Pulmonary artery endothelial cell (primary cell): ENCODE measurements at places on chromosomes 5 and 9.

DNA sequence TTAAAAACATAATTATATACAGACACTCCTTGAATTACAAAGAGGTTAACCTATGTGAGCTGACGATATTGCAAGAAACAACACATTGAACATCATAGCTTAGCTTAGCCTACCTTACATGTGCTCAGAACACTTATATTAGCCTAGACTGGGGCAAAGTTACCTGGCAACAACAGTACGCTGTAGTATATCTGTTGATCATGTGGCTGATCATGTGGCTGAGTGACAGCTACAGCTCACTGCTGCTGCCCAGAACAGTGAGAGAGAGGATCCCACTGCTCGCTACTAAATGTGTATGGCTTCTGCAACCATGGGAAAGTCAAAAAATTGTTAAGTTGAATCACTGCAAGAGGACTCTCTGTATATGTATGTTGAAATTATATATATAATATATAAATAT, 169.9 kb downstream of the CDH9 start:
- no peak for DNase-seq

DNA sequence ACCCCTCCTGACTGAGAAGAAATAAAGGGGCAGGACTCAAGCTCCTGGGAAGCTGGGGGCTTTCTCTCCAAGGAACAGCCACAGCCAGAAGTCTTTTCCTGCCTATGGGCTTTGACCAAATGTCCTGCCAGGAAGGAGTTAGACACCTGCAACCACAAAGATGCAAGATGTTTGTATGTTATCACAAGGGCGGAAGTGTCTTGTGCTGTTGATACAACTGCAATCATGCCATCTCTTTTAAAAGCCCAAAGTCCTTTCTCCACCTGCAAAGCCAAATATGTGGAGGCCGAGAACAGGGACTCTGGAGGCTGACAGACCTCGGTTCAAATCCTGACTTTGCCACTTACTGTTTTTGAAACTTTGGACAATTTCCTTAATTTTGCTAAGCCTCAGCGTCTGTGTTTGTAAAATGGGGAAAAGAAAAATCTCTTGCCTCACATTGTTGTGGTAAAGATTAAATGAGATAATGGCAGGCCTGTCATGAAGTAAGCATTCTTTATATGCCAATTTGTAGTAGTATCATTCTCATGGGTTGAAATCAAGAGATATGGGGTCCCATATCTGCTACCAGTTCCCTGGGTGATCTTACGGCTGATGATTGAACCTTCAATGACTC, 17.0 kb downstream of the HRH2 start:
- DNase-seq, result no peak

GRCh38 chr9:114370251-114370967, 17.4 kb downstream of the AKNA start:
- no peak for DNase-seq

DNA sequence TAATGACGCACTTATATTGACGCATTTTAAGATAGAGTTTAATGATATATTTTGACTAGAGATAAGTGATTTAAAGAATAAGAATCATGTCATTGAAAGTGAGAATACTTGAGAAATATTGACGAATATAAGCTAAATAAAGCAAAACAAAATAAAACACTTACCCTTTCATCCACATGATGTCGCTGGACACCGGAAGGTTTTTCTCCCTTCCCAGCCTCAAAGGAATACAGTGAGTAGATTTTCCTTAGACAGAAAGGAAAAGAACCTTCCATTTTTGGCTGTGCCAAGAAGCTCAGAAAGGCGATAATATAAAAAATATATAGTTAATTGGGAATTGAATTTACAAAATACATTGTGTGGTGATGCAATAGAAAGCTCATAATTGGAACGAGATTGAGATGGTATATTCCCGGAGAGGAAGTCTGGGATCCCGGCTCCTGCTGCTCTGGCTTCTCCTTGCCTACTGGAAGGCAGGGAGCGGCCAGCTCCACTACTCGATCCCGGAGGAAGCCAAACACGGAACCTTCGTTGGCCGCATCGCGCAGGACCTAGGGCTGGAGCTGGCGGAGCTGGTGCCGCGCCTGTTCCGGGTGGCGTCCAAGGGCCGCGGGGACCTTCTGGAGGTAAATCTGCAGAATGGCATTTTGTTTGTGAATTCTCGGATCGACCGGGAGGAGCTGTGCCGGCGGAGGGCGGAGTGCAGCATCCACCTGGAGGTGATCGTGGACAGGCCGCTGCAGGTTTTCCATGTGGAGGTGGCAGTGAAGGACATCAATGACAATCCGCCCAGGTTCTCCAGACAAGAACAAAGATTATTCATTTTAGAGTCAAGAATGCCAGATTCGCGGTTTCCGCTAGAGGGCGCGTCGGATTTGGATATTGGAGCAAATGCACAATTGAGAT, at the start of gene PCDHA5:
Gene PCDHA5 (plus strand): TSS at position 239 of the 906 bp plus-strand sequence.
- DNase-seq, result no peak
